Pancreas (tissue), 10 donors: ENCODE measurements at places on chromosomes 5 and 9. TPM values are rescaled to one million over a fixed set of nuclear protein-coding genes. Genes with fewer than 3 reads are reported as not detected.
A peak's percentile ranks its signal among the peaks of the same experiment; 100 is the strongest.

DNA sequence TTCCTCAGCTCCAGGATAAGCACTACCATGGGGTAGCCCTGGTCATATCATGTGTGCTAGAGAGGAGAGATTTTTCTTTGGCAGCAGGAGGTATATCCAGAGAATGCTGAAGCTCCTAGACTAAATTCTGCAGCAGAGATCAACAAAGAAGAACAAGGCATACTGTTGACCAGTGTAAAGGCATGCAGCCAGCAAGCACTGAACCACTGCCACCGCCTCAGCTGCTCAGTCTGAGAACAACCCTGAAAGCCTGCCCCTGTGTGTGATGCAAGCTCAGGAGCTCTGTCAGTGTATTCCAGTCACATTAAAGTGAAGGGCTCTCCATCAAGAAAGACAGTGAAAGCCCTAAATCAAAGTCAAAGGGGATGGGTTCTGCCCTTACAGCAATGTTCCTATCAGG is 439.5 kb upstream of the CD180 start:
- DNase-seq: no peak

DNA sequence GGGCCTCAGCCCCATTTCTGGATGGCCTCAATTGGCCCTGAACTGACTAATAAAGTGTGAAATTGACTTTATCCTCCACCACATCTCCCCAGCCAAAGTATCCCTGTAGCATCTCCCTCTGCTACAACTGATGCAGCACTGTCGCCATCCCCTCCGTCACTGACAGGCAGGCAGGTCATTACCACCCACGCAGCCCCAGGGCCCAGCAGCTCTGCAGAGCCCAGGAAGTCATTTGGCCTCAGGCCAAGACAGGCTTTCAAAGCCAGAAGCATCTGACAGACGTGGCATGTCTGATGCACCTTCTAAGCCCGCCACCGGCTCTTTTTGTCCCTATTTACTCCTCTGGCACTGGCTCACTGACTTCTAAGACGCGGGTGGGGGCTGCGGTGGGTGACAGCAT is 65.3 kb downstream of the ARHGEF37 start:
- no peak for DNase-seq

GRCh38 chr9:134707031-134707680 is 65.6 kb downstream of the COL5A1 start:
- peak; percentile 53 for DNase-seq

DNA sequence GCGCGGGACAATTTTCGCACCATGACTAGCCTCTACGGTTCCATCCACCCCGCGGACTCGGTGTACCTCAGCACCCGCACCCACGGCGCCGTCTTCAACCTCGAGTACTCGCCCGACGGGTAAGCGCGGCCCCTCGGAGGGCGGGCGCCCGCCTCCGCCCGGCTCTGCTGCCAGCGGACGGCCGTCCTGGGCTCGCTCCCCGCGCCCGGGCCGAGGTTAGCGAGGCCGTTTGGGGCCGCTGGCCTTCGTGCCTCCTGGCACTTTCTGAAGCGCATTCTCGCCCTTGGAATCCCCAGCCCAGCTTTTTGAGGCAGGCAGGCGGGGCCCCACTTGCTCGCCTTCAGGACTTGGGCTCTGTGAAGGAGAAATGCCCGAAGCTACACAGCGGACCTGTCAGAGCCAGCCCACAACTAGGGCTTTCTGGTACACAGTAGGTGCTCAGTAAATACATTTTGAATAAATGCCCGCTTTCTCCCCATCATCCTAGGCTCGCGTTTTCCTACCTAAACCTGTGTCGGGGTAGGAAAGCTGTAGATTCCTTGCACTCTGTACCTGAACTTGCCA is 772 bp downstream of the DCAF10 start:
- no peak for DNase-seq

- no peak for DNase-seq
These were observed 848.0 kb downstream of the PTPRD start for GRCh38 chr9:9764821-9765220.

The TMEM232 gene
- 3.0 TPM for total RNA-seq

The PHF24 gene
- 0.03 TPM for total RNA-seq

The CSF1R gene
- 30.5 TPM for total RNA-seq
